ENCODE measurements at places on chromosomes 5 and 9.

DNA sequence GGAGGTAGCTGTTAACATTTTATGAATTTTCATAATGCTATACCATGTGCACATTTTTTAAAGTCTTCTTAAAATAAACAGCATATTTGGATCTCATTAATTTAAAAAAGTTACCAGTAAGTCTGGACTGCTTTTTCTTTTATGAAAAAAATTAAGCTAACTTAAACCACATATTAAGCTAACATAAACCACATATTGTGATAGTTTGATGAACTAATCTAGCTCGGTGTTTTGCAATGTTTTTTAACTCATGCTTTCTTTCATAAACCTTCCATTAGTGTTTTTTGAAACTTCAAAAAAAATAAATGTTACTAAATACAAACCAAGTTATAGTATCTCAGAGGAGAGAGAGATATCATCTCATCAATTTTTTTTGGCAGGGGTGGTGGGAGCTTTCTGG, 26.5 kb downstream of the POLK start:
- H3K27ac ChIP-seq = no peak overlapping the region
- H3K36me3 ChIP-seq = peaks cover 23% of the 10 kb centered on the region
- no peaks in the 10 kb centered on the region for H3K27me3 ChIP-seq
- no peak for DNase-seq
- H3K4me1 ChIP-seq = peaks cover 11% of the 10 kb centered on the region

DNA sequence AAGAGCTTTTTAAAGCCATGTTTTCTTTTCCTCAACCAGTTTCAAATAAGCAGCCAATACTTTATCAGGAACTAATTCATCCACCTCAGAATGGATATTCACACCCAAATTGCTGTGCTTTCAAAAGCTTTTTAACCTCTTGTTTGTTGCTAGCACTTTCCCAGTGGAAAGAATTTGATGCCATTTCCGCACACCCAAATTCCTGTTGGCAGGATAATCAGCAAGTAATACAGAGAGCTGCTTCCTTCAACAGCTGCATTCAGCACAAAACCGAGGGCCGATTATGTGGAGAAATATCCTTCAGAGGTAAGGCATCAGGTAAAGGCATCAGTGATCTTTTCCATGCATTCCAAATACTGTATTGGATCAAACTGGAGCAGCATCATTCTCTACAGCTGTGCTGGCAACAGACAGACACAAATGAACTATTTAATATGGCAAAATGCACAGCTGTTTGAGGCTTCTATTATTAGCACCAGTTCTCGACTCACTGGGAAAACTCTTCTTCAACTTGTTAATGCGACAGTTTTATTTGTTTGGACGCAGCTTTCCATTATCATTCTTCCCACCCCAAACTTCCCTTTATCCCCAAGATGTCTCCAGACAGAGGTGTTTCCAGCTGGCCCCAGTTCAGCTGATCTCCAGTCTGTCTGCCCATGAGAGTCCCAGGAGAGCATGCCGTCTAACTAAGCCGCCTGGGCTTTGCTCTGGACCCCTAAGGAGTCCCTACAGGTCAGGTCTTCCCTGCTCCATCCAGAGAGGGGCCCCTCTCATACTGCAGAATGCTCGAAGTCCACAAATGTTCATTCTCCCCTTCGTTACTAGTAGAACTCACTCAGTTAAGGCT, 22.2 kb upstream of the MGAT1 start:
- no peaks in the 10 kb centered on the region for H3K27me3 ChIP-seq
- peaks cover 17% of the 10 kb centered on the region for H3K4me1 ChIP-seq
- no peak overlapping the region for H3K27ac ChIP-seq
- DNase-seq = no peak
- H3K4me3 ChIP-seq = no peak overlapping the region

DNA sequence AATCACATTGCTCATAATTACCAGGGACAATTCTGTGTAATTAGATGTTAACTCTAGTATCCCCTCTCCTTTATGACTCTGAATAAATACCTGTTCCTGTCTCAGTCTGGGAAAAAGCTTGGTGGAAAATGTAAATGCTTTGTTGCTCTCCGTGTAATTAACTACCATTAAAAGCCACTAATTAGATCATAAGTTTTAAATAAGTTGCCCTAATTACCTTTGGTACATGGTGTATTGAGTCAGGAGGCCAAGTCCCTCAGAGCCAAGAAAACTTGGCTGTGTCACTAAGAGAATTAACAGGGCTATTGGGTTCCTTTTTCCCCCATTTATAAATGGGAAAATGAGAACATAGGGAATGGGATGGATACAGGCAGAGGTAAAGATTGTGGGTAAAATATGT, 617.6 kb downstream of the TLR4 start:
- H3K27me3 ChIP-seq = no peaks in the 10 kb centered on the region
- H3K27ac ChIP-seq = no peak overlapping the region
- no peak overlapping the region for H3K4me3 ChIP-seq
- no peak for DNase-seq

- DNase-seq = no peak
- H3K4me1 ChIP-seq = no peaks in the 10 kb centered on the region
- peaks cover 2% of the 10 kb centered on the region for H3K27me3 ChIP-seq
- no peak overlapping the region for H3K27ac ChIP-seq
These were observed 96.0 kb downstream of the ACTL7B start for GRCh38 chr9:108759835-108760234.

Measured in neural crest cell (in vitro differentiated cells).